Left renal cortex interstitium (tissue), 4 donors: ENCODE measurements at places on chromosomes 11 and 22. TPM values are rescaled to one million over a fixed set of nuclear protein-coding genes. Genes with fewer than 3 reads are reported as not detected.

DNA sequence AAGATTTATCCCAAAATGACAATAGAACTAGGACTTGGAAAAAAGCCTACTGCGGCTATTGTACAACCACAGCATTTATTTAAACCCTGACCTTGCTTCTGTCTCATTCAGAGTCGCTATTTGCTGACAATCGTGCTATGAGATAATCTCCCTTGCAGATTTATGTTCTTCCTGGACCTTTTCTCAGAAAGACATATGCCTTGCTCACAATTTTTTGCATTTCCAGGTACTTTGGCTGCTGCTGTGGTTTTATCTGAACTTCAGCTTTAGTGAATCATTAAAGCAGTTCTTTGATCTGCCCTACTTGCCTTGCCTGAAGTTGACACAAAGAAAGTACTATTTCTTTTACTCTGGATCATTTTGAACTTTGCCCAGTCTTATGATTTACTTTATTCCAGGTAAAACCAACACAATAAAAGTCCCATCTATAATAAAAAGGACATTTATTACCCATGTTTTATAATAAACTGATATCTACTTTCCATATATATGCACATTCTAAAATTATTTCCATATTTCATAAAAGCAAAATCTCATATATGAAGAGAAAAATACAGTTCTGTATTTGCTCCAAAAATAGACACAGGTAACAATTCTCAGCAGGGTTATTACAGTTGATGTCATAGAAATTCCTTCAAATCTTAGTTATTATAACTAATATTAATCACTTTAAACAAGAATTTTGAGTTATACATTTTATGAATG lies 63.4 kb upstream of the CARD18 start:
- DNase-seq: no peak

DNA sequence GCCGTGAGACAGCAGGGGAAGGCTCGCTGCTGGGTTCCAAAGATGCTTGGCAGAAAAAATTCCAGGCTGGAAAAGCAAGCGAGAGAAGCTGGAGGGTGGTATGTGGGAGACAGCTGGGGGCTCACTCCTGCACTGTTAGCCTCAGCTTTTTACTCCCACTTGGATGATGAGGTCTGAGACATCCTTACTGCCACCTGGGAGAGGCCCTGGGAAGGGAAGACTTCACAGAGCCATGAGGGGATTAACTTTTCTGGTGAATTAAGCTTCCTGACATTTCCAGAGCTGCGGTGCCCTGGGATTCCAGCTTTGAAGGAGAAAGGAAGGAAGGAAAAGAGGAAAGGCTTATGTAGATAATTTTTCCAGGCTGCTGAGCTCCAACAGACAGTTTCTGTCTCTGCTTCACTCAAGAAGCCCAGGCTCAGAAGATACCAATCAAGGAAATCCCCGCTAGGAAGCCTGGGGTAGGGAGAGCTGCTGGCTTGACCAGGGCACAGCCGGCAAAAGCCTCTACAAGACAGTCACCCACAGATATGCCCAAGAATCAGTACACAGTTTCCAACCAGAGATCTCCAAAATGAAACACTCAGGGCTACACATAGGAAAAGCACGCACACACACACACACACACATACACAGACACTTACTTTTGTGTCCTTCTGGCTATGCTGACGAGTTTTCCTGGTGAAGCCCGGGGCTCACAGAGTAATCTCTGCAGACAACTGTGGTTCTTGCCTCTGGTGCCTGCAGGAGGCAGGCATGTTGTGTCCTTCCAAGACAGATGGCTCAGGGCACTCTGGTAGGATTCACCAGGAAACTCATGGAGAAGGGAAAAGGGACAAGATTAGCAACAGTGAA lies 907 bp downstream of the MCHR1 start:
- no peak for DNase-seq

DNA sequence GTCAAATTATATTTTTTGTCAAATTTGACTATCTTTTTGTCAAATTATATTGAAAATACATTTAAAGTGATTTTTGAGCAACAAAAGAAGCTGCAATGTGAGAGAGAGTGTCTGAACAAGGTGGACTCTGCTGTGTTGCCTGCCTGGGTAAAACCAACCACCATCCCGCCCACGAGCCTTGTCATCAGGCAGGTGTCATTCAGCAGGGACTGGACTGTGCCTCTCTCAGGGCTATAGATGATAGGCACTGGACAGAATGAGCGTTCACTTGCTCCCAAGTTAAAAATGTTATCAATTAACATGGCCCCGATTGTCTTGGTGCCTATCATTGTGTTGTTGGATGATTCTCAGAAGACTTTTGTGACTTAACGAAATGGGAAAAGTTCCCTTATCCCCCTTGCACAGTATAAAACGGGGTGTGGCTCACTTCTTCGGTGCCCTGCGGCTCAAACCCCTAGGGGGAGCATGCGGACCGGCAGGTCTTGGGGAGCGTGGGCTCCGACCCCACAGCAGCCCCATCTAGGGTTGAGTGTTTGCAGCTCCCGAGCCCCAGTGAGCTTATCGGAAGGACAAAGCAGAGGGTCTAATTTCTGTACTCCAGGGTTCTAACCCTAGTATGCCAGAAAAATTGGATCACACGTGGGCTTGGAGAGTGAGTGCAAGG lies 1.7 kb downstream of the APOL5 start:
- no peak for DNase-seq

DNA sequence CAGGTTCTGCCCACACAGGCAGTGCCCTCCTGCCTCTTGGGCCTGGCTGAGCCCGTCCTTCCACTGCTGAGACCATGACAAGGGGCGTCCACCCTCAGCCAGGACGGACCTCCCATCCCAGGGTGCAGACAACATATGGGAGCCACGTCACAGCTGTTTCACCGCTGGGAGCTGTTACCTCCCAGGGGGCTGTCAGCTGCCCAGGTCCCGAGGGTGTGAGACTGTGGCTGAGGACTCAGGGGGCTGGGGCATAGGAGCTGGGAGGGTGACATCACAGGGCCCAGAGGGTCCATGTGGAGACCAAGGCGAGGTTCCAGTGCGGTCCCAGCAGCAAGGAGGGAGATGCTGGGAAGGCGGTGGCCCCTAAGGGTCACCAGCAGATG lies 17.9 kb upstream of the CTSD start:
- no peak for DNase-seq

DNA sequence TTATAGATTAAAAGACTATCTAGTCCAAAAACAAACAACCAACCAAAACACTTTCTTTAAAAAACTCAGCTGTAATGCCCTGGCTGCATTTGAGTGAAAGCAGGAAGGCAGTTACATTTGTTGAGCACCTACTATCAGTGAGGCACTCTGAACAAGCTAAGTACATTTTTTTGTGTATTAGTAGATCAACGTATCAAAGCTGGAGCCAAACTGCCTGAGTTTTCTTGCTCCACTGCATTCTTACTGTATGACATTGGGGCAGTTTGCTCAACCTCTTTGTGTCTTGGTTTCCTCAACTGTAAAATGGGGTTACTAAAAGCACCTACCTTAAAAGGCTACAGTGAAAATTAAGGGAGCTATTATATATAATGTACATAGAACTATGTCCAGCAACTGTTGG lies 22.0 kb downstream of the COA4 start:
- no peak for DNase-seq

GRCh38 chr22:45866126-45866645 lies 110.8 kb downstream of the WNT7B start:
- DNase-seq: no peak

DNA sequence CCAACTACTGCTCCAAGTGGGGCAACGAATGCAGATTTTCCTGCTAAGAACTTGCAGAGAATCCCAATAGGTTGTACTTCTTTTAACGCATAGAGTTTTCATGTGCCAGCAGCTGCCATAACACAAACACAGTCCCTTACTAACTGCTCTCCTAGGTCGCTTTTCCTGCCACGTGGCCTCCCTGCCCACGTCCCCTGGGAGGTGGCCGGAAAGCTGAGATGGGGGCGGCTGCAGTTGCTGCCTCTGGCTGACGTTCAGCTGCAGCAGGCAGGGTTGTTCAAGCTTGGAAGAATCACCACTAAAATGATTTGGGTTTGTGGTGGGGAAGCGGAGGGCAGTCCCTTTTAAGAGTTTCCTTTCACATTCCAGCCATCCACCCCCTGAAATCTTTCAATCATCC lies 39.3 kb downstream of the ZNF202 start:
- DNase-seq: no peak

- no peak for DNase-seq
These were observed 47.9 kb downstream of the ALX4 start for GRCh38 chr11:44261800-44262591.

- no peak for DNase-seq
These were observed 16.3 kb upstream of the TMEM41B start for GRCh38 chr11:9330387-9331384.

DNA sequence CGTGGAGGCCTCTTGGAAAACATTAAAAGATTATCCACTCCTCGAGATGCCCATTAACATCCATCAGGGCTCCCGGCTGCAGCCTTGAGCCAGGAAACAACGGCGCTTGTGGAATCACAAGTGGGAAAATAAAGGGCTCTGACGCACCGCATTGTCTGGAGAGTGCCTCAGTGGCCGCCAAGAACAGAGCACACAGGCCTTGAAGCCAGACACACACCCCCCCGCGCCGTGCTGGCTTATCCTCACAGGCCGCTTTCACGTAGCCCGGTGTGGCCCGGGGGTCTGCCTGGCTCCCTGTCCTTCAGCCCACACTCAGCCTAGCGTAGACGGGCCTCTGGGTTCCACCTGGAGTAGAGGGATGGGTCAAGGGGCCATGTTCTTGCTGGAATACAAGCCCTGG lies 1020.5 kb downstream of the BRD1 start:
- no peak for DNase-seq

DNA sequence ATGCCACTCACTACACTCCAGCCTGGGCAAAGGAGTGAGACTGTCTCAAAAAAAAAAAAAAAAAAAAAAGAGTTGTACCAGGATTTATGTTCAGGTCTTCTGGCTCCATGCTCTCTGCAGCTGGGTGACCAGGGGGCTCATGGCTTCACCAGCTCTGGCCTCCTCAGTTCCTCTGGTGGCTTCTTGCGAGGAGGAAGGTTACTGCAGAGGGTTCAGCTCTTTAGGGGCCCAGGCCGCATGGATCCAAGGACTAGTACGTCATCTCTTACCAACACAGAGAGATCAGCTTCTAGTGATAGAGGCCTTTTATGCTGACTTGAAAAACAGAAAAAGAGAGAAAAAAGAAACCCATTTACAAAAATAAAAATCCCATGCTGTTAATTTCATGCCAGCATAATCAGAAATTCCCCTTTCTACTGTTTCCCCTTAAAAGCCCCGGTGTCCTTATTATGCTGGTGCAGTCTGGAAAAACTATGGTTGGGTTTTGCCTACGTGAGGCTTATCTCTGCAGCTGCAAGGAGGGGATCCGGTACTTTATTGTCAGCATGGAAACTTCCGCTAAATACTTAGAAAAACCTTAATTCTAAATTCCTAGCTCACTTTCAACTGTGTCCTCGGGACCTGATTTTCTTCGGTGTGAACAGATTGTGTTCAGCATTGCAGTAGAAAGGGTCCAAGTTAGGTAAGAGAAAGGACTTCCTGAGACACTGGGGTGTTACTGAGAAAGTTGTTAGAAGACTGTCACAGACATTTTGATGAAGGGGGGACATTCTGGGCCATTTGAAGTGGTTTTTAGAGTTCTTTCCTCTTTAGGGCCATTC lies 13.7 kb downstream of the ZBTB16 start:
- DNase-seq: no peak

DNA sequence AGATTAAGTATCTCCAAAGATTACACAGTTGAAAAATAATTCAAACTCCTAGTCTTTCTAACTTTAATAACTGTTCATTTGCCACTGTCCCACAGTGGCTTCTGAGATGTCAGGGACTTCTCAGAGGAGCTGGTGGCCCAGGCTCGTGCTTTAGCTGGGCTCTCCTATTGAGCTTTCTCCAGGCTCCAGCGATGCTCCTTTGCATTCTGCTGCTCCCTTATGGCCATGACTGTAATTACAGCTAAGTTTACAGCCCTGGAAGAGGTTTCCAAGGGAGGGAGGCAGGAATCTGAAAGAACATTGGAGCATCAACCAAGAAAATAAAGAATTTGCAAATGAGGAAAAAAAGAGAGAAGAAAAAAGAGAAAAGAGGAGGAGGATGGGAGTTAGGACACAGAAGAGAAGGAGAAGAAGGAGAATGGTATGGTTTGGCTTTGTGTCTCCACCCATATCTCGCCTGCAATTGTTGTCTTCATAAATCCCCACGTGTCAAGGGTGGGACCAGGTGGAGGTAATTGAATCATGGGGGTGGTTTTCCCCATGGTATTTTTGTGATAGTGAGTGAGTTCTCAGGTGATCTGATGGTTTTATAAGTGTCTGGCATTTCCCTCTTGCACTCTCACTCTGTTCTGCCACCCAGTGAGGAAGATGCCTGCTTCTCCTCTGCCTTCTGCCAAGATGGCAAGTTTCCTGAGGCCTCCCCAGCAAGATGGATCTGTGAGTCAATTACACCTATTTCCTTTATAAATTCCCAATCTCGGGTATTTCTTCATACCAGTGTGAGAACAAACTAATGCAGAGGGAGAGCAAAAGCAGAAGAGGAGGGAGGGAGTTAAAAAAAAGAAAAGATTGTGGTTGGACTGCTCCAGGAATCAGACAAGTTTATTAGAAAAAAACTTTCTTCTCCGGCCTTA lies 857.0 kb downstream of the KCNA4 start:
- peak; percentile 16 for DNase-seq

- DNase-seq: no peak
These were observed 37.8 kb downstream of the RASSF10 start for GRCh38 chr11:13046637-13047570.

DNA sequence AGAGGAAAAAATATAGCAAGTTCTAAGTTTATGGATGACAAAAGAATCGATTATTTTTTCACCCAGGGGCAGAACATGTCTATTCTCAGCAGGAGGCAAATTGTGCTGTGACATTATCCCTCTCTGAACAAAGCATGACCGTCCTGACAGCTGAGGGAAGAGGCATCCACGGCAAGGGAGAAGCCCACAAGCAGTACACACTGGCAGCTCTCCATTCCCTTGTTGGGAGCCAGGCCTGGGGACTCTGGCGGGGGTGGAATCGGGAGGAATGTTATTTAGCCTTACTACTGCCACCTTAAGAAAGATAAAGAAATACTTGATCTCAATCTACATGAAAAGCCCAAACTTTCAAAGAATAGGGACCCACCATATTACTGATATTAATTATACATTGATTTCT lies 3.4 kb downstream of the KIRREL3 start:
- no peak for DNase-seq

Gene RIMBP3B
- not detected for polyA plus RNA-seq

Gene NPAS4
- polyA plus RNA-seq: 0.30 TPM

Gene FOLR2
- polyA plus RNA-seq: 13.0 TPM

Gene CFAP68
- 42.0 TPM for polyA plus RNA-seq

Gene FBLN1
- polyA plus RNA-seq: 98.6 TPM

Gene NDUFS3
- polyA plus RNA-seq: 147 TPM

Gene GAB4
- polyA plus RNA-seq: not detected

Gene APOA4
- polyA plus RNA-seq: not detected
